Stimulated activated CD8-positive, alpha-beta memory T cell treated with anti-CD3 and anti-CD28 coated beads, Interleukin-4, amount 100 ng/mL, for 4 hours (primary cell): ENCODE measurements at places on chromosomes 6 and 20.

GRCh38 chr6:39882531-39882899 is 51.7 kb downstream of the MOCS1 start:
- no peak for DNase-seq

GRCh38 chr20:38706509-38706908 is 17.8 kb upstream of the SLC32A1 start:
- no peak for DNase-seq

DNA sequence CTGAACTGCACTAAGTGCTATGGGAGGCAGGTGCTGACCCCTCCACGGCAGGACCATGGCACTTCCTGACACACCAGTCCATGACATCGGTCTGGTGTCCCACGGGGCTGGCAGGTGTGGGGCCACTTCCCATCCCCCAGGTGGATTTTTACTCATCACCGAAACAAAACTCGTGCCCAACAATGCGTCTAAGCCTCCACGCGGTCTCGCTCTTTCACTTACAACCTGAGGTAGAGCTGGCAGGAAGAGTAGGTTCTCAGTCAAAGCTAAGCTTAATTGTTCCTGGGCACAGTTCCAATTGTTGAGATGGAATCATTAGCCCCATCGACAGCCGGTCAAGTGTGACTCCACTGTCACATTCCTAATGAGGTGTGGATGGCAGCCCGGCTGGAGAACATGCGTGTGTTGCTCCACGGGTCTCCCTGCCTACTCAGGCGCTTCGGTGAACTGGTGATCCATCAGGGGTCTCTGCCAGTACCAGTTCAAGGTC is 125.7 kb downstream of the SLC23A2 start:
- no peak for DNase-seq

GRCh38 chr6:16851044-16851540 is 89.8 kb upstream of the ATXN1 start:
- no peak for DNase-seq

DNA sequence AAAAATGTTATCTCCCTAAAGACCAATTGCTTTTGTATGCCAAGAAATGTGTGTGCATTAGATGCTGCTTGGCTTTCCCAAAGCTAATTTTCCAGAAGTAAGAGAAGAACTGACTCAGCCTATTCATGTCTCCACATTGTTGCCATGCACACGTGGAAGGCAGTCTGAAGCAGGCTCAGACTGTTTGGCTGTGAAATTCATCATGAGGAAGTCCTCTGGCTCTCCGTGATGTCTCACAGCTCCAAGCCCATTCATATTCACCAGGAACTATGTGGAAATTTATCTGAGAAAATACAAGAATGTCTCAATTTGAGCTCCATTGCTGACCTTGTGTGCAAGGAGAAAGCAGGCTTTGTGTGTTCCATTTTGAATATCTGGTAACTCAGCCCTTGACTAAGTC is 1022.2 kb upstream of the GJE1 start:
- DNase-seq: no peak
